Stimulated activated CD8-positive, alpha-beta memory T cell treated with anti-CD3 and anti-CD28 coated beads, Interleukin-15, amount 100 ng/mL, for 1 hour (primary cell): ENCODE measurements at places on chromosomes 4 and X.

GRCh38 chr4:87026800-87027495 lies 92.1 kb downstream of the AFF1 start:
- no peak for DNase-seq

DNA sequence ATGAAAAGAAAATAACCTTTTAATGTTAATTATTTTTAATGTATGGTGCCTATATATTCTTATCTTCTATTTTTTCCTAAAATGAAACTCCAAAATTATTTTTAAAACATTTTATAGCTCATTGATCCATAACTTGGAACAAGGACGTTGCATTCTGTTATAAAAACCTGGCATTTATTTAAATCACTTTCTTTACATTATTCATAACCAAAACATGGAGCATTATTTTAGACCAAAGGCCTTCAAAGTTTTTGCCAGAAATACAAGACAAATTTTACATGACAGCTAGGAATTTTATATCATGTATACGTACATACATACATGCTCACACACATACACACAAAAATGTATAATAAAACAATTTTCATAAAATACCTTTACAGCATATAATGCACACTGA lies 259.8 kb downstream of the QDPR start:
- no peak for DNase-seq

GRCh38 chr4:20464381-20464780 lies 212.7 kb downstream of the SLIT2 start:
- no peak for DNase-seq

DNA sequence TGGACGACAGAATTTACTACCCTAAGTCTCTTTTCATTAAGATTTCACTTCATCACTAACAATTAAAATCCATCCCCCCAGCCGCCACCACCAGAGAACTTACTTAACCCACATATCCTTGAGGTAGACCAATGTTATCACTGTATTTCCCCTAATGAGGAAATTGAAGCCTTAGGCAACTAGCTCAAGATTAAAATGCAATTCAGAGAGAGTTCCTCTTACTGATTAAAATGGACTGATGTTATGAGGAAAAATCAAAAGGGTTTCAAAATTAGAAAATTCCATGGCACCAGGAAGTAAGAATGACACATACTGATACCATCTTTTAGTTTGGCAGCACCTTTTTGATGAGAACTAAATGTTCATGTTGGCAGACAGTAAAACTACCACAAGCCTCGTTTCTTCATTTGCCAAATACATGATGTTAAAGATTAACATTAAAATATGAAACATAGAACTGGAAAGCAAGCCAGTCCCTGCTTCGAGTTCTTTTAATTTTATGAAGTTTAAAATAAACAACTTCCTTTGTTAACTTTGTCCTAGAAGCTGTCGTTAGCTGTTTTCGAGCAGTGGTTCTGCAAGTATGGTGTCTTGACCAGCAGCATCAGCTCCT lies 69.3 kb upstream of the CCDC160 start:
- DNase-seq = no peak
